CD4-positive, alpha-beta T cell treated with Interleukin-10 for 1 hour (primary cell): ENCODE measurements at places on chromosomes 4 and X.
A peak's percentile ranks its signal among the peaks of the same experiment; 100 is the strongest.

DNA sequence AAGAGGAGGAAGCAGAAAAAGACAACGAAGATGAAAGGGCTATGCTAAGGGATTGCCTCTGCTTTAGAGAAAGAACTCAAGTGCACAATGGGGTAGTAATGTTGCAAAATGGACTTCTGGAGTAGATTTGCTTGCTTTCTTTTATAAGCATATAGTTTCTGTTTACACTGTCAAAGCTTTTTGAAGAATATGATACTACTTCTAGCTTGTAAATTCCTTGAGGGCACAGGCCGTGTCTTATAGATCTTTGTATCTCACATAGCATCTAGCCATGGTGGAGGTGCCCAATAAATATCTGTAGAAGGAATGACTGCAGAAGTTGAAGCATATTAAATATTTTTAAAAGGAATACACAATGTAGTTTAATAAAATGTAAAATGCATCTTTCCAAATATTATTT is 147.8 kb upstream of the ZIC3 start:
- no peak for DNase-seq

DNA sequence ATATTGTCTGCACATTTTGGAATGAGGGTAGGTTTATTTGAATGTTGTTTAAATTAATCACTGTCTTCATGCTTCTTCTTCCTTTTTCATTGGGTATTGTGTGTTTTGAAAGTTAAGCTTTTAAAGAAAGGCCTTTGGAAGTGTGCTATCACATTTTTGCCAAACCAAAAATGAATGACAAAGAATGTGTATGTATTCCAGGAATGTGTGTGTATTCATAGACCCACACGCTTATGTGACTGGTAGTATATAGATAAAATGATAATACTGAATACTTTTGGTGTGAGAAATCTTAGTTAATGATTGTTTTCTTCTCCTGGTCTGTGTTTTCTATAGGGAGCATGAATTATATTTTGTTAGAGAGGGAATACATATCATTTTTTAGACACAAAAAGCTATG is 404.4 kb downstream of the TLL1 start:
- DNase-seq: no peak

DNA sequence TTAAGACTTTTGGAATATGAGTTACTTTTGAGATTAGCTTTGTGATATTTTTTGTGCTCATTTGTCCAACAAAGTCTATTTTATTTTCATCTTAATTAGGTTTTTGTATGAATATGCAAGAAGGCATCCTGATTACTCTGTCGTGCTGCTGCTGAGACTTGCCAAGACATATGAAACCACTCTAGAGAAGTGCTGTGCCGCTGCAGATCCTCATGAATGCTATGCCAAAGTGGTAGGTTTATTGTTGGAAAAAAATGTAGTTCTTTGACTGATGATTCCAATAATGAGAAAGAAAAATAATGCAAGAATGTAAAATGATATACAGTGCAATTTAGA is 10.8 kb downstream of the ALB start:
- no peak for DNase-seq

DNA sequence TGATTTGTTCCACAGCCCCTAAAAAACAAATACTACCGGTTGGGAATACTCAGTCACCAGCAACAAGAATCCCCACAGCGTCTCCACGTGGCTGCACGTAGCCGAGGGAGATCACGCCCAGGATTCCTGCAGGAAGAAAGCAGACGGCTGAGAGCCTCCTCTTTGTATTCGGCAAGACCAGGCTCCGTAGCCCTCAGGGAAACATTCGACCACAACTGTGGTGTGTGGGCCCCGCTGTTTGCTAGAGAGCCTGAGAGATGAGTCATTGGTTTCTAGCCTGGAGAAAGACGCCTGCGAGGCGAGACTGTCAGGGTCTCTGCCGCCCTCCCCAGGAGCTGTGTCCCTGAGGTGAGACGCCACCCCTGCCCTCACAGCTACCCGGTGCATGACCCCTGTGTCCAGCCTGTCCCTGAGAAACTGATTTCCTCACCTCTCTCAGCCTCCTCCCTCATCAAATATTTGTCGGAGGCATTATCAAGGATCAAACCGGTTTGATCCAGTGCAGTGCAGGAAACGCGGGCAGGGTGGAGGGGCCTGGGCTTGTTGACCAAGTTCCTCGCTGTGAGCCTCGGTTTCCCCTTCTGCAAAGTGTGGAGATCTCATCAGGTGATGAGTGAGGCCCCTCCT is 4.7 kb upstream of the S100P start:
- peak; percentile 70 for DNase-seq

DNA sequence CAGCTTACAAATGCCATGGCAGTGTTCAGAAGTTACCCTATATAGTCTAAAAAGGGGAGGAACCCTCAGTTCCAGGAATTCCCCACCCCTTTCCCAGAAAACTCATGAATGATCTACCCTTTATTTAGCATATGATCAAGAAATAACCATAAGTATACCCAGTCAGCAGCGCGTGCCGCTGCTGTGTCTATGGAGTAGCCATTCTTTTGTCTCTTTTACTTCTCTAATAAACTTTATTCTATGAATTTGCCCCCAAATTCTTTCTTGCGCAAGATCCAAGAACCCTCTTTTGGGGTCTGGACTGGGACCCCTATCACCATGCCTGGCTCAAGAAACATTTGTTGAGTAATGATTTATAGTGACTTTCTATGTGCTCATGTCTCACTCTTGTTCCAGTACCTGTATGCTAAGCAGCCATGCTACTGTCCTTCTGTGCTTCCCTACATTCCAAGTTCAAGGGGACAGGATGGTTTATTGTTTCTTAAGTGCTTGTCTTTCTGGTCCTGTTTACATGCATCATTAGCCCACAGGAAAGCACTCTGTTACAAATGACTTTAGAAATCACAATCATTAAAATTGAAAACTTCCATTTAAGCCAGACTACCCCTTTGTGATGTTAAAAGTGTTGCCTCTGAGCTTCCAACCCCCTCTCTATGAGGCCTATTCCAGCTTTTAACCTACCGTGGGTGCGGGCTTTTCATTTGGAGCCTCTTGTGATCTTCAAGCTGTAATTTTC is 63.4 kb upstream of the S100G start:
- DNase-seq: no peak

DNA sequence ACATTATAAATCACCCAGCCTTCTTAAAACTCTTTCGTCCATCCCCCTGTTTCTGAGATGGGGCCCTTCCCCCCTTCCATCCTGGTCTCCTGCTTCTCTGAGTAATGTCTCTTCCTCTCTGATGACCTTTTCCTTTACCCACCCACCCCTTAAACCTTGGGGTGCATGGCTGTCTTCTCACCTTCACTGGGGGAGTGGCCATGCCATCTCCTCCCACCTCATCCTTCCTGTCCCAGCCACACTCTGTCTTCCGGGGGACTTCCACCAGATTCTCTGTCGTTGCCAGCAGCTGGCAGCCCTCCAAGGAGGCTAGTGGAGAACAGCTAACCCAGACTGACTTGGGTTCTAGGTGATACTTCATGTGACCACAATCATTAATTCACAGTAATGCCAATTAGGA is 83.2 kb upstream of the SCML1 start:
- DNase-seq: peak; percentile 60
